ENCODE measurements at places on chromosomes 2 and 18.

- no peak for DNase-seq
Measured at GRCh38 chr18:54717673-54718407, 110.4 kb upstream of the RAB27B start.

DNA sequence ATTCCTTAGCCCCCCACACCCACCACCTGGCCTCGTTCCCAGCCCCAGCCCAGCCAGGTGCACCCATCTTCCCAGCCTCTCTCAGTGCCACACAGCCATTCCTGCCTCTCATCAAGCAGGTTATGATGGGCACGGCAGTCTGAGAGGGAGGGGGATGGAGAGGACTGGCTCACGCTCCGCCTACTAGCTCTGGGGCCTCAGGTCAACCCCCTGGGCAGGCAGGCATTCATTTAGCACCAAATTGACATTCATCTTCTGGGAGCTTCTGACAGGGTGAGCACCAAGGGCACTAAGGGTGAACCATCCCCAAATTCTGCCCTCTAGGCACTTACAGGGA is 66.2 kb upstream of the FOSL2 start:
- no peak for DNase-seq

- no peak for DNase-seq
Measured at GRCh38 chr2:27735263-27735904, 36.1 kb upstream of the MRPL33 start.

GRCh38 chr18:51235009-51235789 is 37.7 kb upstream of the MEX3C start:
- DNase-seq: no peak

- DNase-seq: no peak
Measured at GRCh38 chr2:54387059-54387991, 68.8 kb upstream of the SPTBN1 start.

- DNase-seq: no peak
Measured at GRCh38 chr2:42025151-42025582, 22.7 kb upstream of the PKDCC start.

- no peak for DNase-seq
Measured at GRCh38 chr18:46343931-46344372, 239.8 kb downstream of the HAUS1 start.

DNA sequence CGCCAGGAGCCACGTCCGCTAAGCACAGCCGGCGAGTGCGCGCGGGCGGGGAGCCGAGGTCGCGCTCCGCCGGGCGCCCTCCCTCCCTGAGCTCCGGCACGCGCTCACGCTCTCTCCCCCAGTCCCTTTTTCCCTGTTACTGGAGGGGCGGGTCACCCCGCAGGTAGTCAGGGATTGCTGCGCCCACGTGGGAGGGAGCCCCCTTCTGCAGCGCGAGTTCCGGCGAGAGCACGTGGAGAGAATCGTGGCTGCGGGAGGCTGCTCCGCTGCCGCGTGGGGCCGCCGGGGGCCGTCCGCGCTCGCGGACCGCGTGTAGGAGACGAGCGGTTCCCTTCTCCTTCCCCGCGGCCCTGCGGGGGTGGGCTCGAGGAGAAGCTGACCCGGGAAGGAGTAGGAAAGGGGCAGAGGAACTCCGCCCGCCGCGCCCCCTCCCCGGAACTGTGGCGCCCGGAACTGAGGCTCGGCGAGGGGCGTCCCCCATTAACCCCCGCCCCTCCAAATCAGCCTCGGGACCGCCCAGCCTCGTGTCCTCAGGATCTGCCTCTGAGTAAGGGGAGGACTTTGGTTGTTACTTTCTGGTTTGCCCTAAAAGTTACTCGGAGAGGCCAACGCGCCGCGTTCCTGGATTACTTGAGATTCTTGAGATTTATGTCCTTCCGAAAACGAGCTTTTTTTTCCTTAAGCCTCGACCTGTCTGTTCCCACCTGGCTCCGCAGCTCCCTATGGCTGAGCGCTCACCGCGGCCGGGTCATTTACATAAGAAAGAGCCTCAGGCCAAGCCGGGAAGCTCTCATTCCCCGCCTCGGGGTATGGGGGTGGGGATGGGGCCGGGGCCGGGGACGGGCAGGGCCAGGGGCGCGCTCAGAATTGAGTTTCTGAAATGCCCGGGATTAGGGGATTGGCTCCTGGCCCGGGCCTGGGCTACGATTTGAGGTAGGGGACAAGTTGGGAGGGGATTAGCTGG is 1.1 kb downstream of the HK2 start:
- DNase-seq: peak; percentile 22

DNA sequence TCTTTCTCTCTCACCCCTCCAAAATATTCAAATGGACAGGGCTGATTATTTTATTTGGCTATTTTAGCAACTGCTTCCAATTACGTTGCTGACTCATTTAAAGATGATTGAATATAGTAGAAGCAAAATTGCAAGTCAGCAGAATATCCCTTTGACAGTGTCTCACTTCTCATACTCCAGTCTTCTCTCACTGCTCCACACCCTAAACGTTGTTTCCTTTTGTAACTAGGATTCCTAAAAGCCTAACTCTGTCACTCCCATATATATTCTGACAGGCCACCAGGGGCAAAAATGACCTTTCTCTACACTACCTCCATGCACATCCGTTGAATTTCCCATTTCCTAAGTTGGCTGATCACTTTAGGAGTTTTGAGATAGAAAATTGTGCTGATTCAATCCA is 351.1 kb downstream of the RND3 start:
- no peak for DNase-seq

DNA sequence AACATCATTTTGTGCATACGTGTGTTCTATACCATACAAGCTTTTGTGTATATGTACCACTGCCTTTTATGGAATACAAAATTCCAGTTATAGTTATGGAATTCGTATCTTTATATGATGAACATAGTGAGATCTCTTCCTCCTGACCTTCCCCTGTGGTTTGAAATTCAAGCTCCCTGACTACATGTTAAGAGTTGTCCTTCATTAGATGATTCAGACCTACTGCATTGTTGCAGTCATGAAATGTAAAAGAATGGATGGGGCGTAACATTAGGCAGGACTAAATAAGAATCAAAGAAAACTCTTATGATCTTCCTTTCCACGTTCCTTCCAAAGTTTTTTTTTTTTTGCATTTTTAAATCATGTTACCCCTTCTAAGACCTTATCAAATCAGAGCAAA is 107.1 kb downstream of the UNC80 start:
- no peak for DNase-seq

DNA sequence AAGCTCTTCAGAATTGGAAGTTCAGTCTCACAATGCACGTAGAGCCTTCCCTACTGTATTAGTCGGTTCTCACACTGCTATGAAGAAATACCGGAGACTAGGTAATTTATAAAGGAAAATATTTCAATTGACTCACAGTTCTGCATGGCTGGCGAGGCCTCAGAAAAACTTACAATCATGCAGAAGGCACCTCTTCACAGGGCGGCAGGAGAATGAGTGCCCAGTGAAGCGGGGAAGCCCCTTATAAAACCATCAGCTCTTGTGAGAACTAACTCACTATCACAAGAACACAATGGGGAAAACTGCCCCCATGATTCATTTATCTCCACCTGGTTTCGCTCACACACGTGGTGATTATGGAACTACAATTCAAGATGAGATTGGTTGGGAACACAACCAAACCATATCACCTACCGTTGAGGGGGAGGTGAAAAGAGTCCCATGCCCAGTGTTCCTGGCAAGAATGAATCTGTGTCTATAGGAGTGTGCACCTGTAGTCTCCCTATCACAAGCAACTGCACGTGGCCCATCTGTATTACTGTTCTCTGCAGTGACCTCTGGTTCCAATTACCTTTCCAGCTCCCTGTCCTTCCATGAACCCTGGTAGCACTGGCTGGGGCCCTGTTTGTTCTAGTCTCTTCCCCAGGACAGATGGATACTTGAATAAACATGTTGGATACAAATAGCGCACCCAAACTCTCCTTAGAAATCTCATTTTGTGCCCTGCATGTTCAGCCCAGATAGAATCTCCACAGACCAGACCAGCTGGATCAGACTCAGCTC is 44.4 kb upstream of the ATL2 start:
- no peak for DNase-seq

GRCh38 chr2:176490061-176490861 is 221.0 kb downstream of the MTX2 start:
- no peak for DNase-seq

GRCh38 chr2:209985874-209986273 is 16.6 kb upstream of the RPE start:
- no peak for DNase-seq

- peak; percentile 4 for DNase-seq
Measured at GRCh38 chr2:134446383-134447017, 192.6 kb downstream of the MGAT5 start.

DNA sequence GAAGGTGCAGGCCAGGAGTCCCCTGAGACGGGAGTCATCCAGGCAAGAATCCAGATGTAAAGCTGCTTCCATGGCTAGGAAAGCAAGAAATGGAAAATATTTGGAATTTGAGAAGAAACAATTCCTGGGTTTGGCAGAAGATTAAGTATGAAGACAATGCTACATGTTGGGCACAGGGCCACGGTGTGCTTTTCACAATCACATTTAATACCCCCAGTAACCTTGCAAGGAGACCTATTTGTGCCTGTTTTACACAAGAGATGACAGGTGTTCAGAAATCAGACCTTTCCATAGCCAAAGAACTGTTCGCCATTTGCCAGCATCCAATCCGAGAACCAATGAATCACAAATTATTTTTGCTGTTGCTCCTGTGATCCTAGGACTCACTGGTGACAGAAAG is 50.5 kb downstream of the KCTD1 start:
- no peak for DNase-seq

GRCh38 chr18:25279133-25279532 is 72.8 kb downstream of the ZNF521 start:
- peak; percentile 4 for DNase-seq

- DNase-seq: no peak
Measured at GRCh38 chr18:47882641-47883040, 47.8 kb downstream of the SMAD2 start.

- no peak for DNase-seq
Measured at GRCh38 chr18:55402731-55403405, 185.1 kb downstream of the TCF4 start.

DNA sequence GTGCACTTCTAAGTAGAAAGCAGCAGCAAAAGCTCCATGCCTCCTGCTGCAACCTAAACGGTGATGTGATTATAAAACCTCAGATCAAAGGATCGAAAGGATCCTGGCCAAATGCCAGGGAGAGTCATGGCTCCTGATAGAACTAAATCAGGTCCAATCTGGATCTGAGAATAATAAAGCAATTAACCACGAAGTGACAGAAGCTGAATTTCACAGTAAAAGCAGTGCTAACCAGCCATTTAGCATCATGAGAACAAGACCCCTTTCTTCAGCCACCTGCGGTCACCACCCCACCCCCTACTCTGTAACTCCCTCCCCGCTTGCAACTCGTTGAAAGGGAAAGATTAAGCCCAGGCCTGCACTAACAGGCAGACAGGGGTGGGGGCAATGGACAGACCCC is 748.7 kb downstream of the BCL11A start:
- DNase-seq: no peak

- DNase-seq: no peak
Measured at GRCh38 chr18:11388755-11389680, 220.4 kb upstream of the SLC35G4 start.

DNA sequence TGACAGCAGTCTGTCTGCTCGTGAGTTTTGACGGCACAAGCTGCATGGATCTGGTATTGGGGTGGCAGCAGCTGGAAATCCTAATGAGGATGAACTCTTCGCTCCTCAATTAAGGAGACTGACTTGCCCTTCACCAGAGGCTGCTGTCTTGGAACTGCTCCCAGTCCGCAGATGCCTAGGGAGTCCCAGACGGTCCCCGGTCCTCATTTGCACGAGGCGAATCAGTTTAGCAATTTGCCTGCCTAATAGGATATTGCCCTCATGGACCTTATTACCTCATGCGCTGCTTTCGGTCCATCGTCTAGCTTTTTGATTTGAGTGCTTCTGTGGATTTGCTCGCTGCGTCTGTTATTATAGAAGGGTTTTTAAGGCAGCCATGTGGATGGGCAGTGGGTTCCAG is 40.6 kb downstream of the ASAP2 start:
- peak; percentile 53 for DNase-seq

DNA sequence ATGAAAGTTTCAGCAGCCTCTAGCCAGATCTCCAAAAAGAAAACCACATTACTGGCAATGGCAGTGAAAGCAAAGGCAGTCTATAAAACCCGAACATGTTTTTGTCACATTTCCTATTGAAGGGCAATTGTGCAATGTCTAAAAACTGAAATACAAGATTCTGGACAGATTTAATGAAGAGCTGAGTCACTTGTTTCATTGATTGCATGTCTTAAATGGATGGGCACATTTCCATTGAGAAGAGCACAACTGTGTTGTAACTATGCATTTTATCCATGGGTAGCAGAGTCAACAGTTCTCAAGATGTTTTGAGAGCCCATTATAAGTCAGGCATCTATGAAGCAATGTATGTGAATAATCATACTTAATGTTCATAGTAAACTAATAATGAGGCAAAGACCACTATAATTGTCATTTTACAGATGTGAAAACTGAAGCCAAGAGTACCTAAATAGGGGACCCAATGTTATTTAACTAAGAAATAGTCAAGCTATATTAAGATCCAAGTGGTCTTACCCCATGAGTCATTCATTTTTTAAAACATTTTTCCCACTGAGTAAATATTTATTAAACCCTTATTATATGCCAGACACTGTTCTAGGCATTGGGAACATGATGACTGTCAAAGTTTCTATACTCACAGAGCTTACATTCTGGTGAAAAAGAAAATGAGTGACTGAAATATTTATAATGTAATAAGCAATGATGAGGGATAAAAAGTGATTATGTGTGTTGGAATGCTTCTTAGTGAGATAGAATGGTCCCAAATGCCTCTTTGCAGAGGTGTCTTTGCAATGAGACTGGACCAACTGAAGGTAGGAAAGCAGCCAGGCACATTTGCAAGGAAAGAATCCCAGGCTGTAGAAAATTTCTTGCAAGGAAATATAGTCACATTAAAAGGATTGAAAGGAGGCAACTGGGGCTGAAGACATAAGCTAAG is 818.9 kb upstream of the ACVR2A start:
- DNase-seq: no peak

DNA sequence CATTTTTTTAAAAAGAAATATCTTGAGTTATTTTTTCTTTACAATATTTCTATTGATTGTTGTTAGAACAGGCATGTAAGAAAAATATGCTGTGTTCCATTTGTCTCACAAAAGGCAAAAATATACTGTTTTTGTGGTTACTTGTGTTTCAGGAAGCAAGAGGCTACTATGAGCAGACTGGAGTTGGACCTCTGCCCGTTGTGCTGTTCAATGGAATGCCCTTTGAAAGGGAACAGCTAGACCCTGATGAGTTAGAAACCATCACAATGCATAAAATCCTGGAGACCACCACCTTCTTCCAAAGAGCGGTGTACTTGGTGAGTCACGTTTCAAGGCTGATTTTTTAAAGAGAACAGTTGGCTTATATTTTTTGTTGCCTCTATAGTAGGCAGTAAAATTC is 54.7 kb downstream of the UGGT1 start:
- no peak for DNase-seq

DNA sequence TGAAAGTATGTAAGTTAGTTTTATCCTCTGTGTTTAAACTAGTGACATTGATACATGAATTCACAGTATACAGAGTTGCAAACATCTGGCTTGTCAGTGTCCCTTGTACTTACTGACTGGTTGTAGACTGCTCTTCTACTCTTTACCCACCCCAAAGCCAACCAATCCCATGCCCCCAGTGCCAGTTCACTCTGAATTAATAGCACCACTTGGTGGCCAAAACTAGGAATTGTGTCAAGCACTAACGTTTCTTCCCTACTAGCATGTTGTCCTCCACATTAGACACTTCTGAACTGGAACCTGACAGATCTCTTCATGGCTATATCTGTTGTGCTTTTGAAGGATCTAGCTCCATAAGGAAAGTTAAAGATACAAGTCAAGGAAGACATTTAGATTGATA is 27.2 kb upstream of the OTX1 start:
- DNase-seq: no peak
